ENCODE measurements at places on chromosomes 7 and 10.

DNA sequence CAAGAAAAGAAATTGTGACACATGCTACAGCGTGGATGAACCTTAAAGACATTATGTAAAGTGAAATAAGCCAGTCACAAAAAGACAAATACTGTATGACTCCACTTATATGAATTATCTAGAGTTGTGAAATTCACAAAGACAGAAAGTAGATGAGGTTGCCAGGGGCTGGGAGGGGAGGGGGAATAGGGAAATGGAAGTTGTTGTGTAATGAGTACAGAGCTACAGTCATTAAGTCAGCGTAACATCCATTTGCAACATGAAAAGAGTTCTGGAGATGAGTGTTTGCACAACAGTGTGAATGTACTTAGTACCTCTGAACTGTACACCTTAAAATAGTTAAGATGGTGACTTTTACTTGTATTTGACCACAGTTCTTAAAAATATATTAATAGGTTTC is 112.1 kb upstream of the CDK1 start:
- DNase-seq, result peak; percentile 91

DNA sequence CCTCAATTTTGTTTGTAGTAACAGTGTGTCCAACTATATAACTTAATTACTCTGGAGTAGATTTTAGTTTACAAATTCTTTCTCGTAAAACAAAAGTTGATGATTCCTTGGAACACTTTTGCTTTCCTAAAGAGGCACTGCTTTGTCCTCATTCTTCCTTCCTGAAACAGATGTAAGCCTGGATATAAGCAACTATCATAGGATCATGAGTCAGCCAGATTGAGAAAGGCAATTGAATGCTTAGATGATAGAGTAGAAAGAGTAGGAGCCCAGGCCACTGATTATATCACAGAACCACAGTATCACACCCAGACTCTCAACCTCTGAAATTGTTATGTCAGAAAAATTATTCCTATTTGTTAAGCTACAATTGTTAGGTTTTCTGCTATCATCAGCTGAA is 69.9 kb downstream of the TMEM106B start:
- DNase-seq, result peak; percentile 72

GRCh38 chr10:17652585-17652984 is 8.6 kb downstream of the STAM start:
- DNase-seq, result no peak

GRCh38 chr7:131489881-131490280 is 66.5 kb downstream of the PODXL start:
- DNase-seq, result no peak

All from inflammatory macrophage treated with lipopolysaccharide for 4 hours (primary cell).